Fibroblast of skin of scalp (primary cell): ENCODE measurements at places on chromosomes 1 and 21.

GRCh38 chr1:92795166-92795565 lies 10.3 kb upstream of the EVI5 start:
- DNase-seq: peak; percentile 78

DNA sequence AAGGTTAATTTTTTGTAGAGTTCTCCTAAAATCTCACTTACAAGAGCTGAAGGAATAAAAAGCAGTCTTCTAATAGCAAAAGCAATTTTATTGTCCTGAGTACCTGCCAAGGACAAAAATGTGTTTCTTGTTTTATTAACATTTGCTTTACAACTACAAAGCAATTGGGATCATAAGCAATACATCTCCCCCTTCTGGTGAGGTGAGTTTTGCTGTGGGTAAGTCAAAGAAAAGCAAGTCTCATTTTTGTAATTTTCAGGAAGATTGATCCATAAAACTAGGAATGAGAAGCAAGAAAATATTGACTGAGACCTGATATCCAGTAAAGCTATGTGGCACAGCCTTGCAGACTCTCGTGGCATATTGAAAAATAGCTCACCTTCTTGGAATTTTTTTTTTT lies 2162.7 kb downstream of the NCAM2 start:
- no peak for DNase-seq

- DNase-seq: no peak
These were observed 3.2 kb downstream of the TMEM201 start for GRCh38 chr1:9591669-9592509.

GRCh38 chr21:31778546-31778945 lies 46.6 kb upstream of the SCAF4 start:
- DNase-seq: no peak

DNA sequence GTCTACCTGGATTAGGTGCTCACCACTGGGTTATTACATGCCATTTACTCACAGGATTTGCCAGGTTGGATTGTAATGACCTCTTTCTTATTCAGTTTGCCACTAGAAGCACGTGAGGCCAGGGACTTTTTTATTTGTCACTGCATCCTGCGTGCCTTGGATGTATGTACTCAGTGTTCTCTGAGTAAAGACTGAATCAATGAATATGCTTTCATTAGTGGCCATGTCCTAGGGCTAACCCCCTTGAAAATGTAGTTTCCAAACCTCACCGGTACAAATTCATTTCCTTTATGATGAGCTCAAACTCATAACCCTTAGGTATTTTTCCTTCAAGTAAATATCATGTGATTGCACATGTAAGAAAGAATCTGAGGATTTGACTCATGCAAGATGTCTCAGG lies 1.3 kb upstream of the ZP4 start:
- no peak for DNase-seq

GRCh38 chr1:23624440-23624839 lies 65.1 kb upstream of the ID3 start:
- DNase-seq: no peak

- no peak for DNase-seq
These were observed 231.1 kb downstream of the CACNA1E start for GRCh38 chr1:181714428-181714827.

DNA sequence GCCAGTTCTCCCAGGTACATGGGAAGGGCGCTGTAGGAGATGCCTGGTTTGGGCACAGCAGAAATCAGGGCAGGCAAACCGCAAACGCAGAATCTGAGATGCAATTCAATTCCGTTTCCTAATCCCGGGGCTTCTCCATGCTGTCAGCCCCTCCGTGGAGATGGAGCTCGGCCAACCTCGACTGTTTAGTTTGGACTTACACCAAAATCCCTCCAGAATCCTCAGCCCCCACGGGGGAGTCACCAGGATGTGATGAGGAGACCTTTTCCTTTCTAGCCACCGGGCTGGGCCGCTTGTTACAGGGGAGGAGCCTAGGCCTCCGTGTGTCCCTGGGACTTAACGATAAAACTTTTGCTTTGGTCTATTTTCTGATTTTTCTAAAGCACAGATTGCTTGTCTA lies 7.9 kb downstream of the SLC2A7 start:
- peak; percentile 34 for DNase-seq

DNA sequence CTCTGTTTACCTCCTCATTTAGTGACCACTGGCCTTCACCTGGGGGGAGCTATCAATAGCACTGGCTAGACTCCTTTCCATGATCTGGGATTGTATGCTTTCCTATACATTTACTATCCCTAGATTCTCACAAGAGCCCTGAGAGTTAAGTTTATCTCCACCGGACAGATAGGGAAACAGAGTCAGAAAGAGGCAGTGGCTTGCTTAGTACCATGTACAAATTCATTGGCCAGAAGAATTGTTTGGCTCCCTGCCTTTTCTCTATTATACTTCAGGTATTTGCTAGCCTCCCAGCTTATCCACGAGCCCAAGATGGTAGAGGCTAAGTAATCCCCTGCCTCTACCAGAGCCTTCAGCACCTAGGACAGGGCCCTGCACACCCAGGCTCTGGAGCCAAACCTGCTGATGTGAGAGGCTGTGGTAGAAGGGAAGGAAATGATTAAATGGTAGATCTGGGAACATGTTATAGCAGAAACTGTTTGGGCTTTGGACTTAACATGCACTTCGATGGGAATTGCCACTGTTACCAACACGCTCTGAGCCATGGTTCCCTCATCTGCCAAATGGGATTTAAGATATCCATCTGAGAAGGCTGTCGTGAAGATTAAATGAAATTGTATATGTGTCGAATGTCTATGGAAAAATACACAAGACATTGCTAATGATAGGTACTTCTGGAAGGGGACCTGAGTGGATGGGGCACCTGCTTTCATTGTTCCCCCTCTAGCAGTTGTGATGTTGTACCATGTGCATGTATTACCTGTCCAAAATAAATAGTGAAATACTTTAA lies 3.1 kb upstream of the BLACAT1 start:
- peak; percentile 64 for DNase-seq

GRCh38 chr1:102742426-102742825 lies 365.9 kb downstream of the COL11A1 start:
- DNase-seq: peak; percentile 15

DNA sequence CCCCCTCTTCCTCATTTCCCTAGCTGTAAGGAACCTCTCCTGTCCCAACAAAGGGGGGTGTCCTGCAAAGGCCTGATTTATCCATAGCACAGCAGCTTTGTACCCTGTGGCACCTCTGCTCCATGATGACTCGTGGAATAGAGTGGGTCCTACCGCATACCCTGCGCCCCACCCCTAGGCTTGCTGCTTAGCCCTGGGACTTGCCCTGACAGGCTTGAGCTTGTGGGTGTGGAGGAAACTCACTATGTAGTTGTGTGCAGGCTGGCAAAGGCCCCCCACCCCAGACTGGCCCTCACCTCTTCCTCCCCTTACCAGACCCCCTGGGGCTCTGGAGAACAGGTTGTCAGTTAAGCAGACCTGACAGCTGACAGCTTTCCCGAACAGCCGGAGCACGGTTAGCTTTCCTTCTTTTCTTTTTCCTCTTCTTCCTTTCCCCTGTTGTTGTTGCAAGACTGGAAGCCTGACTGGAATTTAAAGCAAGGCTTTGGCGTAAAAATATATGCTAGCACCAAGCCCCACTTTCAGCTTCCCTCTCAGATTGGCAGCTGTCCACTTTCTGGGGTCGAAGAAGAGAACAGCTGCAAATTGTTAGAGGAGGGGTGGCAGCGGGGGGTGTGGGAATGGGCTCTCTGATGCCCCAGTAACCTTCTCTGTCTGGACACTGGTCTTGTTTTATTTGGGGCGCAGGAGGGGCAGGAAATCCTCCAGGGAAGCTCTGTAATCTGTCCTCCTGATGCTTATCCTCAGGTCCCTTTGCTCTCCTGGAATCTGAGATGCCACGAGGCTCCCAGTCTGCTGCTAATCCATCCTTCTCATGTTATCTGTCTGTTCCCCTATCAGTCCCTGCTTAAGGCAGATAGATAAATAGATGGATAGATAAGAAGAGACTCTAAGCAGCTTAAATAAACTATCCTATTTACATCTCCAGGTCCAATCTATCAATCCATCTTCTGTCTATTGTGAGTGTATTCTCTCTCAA lies 134.6 kb downstream of the BRINP2 start:
- no peak for DNase-seq

DNA sequence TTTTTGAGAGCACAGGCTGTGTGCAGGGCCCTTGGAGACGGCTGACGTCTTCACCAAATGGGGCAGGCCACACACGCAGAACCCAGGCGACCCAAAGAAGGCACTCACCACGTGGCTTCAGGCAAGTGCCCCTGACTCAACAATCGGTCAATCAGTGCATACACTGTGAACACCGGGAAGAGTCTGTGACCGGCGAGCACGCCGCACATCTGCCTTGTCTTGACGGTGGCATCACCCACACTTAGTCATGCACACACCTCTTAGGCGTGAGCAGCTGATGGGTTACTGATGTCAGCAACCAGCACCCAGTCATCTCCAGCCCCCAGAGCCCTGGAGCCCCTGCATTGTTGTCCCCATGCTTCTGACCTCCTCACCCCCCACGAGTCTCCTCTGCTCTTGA lies 4.9 kb upstream of the LRRC3 start:
- DNase-seq: no peak

GRCh38 chr1:68142461-68142860 lies 89.9 kb downstream of the WLS start:
- no peak for DNase-seq

- DNase-seq: no peak
These were observed 68.3 kb downstream of the TCP10L start for GRCh38 chr21:32516756-32517649.

DNA sequence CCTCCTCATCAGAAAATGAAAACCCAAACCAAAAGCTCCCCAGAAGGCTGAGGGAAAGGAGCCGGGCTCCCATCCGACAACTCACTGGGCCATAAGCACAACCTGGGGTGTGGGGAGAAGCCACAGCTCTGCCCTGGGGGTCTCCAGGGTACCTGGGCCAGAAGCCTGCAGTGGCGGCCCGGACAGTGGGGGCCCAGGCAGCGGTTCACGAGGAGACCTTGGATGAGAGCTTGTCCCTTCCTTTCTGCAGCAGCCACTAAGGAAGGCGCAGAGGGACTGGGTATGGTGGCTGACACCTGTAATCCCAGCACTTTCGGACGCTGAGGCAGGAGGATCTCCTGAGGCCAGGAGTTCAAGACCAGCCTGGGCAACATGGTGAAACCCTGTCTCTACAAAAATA lies 17.5 kb upstream of the TRAPPC10 start:
- no peak for DNase-seq

DNA sequence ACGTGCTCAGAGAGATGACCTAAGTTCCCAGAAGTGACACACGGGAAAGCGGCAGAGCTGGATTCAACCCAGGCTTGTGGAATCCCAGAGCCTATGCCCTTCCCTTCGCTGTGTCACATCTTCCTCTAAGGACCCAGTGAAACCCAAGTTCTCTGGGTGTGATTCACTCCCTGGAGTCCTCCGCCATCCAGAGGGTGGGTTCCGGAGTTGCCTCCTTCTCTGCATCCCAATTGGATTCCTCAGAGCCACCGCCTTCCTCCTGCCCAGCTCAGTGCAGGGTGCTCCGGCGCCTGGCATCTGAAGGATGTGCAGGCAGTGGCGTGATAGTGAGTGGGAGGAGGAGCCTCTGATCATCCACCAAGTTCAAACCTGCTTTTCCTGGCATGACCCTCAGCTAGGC lies 20.7 kb upstream of the RCC2 start:
- DNase-seq: no peak

- no peak for DNase-seq
These were observed 2.6 kb downstream of the CAPN8 start for GRCh38 chr1:223662943-223663342.

DNA sequence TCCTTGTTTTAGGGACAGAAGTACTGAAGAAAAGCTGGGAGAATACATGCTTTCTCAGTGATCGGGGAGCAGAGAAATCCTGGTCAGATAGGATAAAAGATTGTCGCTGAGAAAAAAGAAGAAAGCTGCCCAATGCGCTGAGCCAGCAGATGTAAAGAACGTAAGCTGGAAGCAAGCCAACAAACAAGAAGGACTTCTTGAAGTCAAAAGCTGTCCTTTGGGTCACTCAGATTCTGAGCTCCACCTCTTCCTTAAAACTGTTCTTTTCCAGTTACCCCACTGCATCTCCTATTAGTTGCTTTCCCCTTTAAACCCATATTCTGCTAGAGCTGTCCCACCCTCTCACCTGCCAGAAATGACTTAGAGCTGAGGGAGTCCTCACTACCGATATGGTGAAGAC lies 64.8 kb downstream of the GPR137B start:
- DNase-seq: no peak

- DNase-seq: peak; percentile 56
These were observed 8.8 kb upstream of the TENT5B start for GRCh38 chr1:27021354-27022031.

- no peak for DNase-seq
These were observed 21.2 kb downstream of the SYT2 start for GRCh38 chr1:202689082-202689481.

DNA sequence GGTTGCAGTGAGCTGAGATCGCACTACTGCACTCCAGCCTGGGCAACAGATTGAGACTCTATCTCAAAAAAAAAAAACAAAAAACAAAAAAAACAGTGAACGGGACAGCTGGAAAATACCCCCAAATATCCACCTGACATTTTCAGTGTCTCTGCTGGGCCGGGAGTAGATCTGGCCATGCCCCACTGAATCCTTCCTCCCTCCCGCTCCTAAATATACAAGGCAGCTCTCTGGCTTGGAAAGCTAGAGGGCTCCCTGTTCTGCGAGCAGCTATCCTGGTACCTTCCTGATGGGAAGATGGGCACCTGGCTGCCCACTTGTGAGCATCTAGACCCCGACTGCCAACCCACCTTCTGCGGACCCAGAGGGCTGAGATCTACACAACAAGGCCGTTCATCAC lies 21.4 kb downstream of the SPSB1 start:
- DNase-seq: no peak

DNA sequence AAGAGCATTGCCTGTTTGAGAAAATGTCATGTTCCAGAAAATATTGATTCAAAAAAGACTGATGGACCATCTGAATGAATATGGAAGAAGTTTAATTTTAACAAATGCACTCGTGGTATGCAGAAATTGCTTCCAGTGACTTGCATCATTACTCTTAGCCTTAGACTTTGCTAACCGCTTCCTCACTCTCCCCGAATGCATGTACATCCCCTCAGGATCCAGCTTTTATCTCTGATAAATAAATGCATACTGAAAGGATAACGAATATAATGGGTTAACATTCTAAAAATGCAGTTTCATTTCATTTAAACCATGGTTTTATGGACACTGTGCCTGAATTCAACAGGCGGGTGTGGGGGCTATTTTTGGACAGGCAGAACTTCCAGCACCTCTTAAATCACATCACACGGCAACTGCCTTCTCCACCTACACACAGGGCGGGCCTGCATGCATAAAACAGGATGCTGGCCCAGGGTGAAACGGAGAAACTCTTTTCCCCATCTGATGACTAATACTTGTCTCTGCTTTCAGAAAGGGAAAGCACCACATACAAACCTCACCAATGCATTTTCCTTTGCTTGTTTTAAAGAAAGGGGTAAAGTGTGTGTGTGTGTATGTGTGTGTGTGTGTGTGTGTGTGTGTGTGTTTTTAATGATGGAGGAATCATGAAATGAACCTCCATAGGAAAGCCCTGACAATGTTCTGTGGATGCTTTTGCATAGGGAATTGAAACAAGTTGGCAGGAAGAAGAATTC lies 48.7 kb downstream of the SPAG17 start:
- peak; percentile 80 for DNase-seq
